Sigmoid colon (tissue), 7 donors: ENCODE measurements at places on chromosomes 1 and 21. TPM values are rescaled to one million over a fixed set of nuclear protein-coding genes. Genes with fewer than 3 reads are reported as not detected.

The KLHDC9 gene
- total RNA-seq, result 11.8 TPM

GRCh38 chr1:241355311-241356010 is 1.5 kb downstream of the RGS7 start:
- H3K27ac ChIP-seq, result no peak overlapping the region
- peaks cover 5% of the 10 kb centered on the region for H3K4me1 ChIP-seq
- no peaks in the 10 kb centered on the region for H3K36me3 ChIP-seq
- H3K27me3 ChIP-seq, result peaks cover 12% of the 10 kb centered on the region

The MRPS21 gene
- total RNA-seq, result 61.9 TPM

The MCOLN2 gene
- 12.5 TPM for total RNA-seq

- no peak overlapping the region for H3K27ac ChIP-seq
- H3K4me3 ChIP-seq, result no peak overlapping the region
- DNase-seq, result no peak
These were observed 9.6 kb downstream of the ACKR1 start for GRCh38 chr1:159214149-159214760.

The PAQR7 gene
- 4.3 TPM for total RNA-seq

- no peak overlapping the region for H3K4me3 ChIP-seq
- DNase-seq, result no peak
- no peak overlapping the region for H3K27ac ChIP-seq
These were observed 243.0 kb downstream of the SLC45A1 start for GRCh38 chr1:8560611-8561544.

GRCh38 chr1:235327559-235328270 is at the start of gene ARID4B:
TSS of gene ARID4B (minus strand) at chr1:235328179. CDS start at chr1:235326919, 1,260 bp downstream.
- peak within 1 kb of the TSS; percentile 98 for H3K27ac ChIP-seq
- peak within 1 kb of the TSS; percentile 86 for H3K4me3 ChIP-seq
- no peaks in the 10 kb centered on the region for H3K27me3 ChIP-seq
- DNase-seq, result no peak
- H3K4me1 ChIP-seq, result peaks cover 6% of the 10 kb centered on the region
- no peaks in the 10 kb centered on the region for H3K36me3 ChIP-seq

DNA sequence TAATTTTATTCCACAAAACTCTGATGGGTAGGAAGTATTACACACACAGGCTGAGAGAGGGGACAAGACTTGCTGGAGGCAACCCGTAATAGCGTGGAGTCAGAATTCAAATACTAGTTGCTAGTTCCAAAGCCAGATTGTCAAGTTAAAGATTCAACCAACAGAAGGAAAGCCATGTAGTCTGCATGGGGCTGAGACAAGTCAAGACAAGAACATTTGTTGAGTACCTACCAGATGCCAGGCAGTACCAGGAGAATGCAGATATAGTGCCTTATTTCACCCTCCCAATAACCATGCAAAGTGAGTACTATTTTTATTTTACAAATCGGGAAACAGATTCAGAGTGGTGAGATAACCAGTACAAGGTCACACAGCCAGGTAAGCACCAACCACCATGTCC is 110.4 kb upstream of the SPATA6 start:
- no peaks in the 10 kb centered on the region for H3K27me3 ChIP-seq
- H3K4me1 ChIP-seq, result peaks cover 10% of the 10 kb centered on the region
- no peak overlapping the region for H3K27ac ChIP-seq
- H3K4me3 ChIP-seq, result no peak overlapping the region
- no peaks in the 10 kb centered on the region for H3K36me3 ChIP-seq

The PCNX2 gene
- total RNA-seq, result 2.7 TPM

- no peak overlapping the region for H3K4me3 ChIP-seq
- H3K27ac ChIP-seq, result no peak overlapping the region
- no peaks in the 10 kb centered on the region for H3K4me1 ChIP-seq
- no peaks in the 10 kb centered on the region for H3K36me3 ChIP-seq
- no peaks in the 10 kb centered on the region for H3K27me3 ChIP-seq
- no peak for DNase-seq
These were observed 52.6 kb downstream of the CD34 start for GRCh38 chr1:207858281-207858680.

DNA sequence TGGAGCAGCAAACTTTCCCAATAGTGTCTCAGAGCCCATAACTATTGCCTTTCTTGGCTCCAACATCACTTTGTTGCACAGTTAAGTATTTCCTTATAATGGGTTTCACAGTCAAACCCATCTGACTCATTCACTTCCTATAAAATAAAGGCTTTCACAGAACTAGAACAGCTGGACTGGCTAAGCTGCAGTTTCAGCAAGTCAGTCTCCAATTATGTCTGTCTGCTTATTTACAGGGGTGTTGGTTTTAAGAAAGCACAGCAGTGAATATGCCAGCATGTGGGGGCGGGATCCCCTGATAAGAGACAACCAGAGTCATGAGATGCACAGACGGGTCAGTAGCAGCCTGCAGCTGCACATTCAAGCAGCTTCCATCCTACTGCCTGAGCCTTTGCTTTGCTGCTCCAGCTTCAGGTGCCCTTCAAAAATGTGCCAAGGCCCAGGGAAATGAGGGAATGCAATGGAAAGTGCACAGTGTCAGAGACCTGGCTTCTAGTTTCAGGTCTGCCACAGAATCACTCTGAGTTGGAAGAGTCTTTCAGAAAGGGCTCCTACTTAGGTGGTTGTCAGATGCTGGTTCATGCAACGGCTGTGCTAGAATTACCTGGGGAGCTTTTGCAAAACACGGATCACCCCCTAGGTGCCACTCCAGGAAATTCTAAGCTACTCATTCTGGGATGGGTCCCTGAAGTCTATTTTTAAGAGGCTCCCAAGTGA is 24.8 kb downstream of the RNF19B start:
- peak overlapping the region; percentile 13 for H3K27ac ChIP-seq
- no peaks in the 10 kb centered on the region for H3K27me3 ChIP-seq
- no peak for DNase-seq
- H3K4me3 ChIP-seq, result no peak overlapping the region

The S100A4 gene
- total RNA-seq, result 230 TPM

DNA sequence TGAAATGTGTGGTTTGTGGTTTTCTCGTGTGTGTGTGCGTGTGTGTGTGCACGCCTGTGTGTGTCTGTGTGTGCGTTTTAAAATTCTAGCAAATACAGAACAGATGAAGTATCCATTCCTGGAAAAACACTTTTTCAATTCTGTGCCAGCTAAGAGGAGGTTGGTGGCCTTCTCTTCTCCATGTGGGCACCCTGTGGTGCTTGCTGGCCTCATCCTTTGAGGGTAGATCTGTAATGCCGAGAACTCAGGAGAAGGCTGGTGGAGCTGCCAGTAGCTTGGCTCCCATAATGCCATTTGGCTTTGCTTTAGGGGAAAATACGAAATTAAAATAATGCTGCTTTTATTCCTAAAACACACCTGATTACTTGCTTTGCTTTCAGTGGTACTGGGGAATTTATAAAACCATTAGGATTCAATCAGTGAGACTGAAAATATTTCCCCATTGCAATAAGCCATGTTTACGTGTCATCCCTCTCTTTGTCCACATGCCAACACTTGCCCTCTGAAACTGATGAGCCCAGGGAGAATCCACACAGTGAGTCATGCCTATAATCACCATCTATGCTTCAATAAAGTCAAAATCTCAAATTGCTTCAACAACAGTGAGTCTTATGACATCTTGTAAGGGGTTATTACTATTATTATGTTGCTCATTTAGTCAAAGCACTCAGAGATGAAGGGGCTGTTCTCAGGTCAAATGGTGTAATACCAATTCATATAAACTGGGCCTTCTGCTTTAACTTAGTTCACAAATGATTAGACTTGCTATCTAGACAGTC is 39.2 kb downstream of the ABCA4 start:
- H3K27ac ChIP-seq, result no peak overlapping the region
- H3K36me3 ChIP-seq, result no peaks in the 10 kb centered on the region

The CAMSAP2 gene
- 31.8 TPM for total RNA-seq

GRCh38 chr1:171062902-171063301 is 27.8 kb upstream of the FMO3 start:
- no peaks in the 10 kb centered on the region for H3K36me3 ChIP-seq
- H3K4me3 ChIP-seq, result no peak overlapping the region
- H3K27me3 ChIP-seq, result no peaks in the 10 kb centered on the region
- no peaks in the 10 kb centered on the region for H3K4me1 ChIP-seq

The NTNG1 gene
- total RNA-seq, result 10.5 TPM

DNA sequence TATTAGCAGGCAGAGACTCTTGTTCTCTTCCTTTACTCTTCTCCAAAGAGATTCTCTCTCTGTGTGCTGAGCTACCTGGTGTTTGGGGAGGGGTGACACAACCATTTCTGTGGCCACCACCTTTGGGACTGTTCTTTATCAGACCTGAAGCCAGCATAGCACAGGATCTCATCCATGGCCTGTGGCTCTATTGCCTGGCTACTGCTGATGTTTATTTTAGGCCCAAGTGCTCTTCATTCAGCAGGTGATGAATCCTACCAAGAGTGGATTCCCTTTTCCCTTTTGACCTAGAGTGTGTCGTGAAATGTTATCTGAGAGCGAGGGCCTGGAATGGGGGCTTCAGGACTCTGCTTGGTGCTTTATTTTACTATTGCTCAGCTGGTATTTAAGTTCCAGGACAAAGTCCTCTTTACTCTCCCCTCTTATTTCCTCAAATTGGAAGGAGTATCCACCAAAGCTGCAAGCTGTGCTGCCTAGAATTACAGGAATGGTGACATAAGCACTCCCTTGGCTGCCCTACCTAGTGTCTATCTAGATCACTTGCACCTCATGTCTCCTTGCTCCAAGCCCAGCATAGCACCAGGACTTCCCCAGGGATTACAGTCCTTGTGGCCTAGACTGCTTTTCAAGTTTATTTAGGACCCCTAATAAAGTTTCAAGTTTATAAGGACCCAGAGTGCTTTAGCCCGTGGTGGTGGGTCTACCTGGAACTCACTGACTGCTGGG is 94.7 kb upstream of the GPR52 start:
- DNase-seq, result no peak
- no peaks in the 10 kb centered on the region for H3K27me3 ChIP-seq
- no peaks in the 10 kb centered on the region for H3K4me1 ChIP-seq

DNA sequence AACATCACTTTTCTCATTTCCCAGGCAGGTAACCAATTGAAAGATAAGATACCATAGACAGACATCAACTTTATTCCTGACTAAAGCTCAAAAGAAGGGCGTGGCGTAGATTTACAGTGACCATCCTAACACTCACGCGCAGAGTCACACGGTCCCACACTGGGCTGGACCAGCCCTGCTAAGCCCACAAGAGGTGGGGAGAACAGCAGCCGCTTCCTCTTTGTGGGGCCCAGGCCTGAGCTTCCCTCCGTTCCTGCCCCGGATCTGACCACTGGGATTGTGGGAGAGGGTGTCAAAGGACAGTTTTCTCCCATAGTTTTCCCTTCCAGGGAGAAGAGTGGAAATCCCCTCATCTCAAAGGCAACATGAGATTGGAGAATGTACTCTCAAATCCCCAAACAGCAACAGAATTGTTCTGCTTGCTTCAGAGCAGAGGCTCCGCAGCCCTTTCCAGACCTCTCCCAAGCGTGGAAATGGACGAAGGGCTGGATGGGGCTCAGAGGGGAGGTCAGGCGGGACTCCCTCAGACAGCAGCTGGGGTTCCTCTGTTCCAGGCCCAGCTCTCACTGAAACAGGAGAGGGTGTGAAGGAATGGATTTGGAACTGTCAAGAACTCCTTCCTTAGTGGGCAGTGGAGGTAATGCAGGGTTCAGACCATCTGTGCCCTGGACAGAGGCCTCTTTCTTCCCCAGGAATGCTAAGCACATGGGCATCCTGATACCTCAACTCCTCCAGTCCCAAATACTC is 33.7 kb downstream of the L1TD1 start:
- DNase-seq, result peak; percentile 35
- H3K4me1 ChIP-seq, result no peaks in the 10 kb centered on the region
- H3K27me3 ChIP-seq, result no peaks in the 10 kb centered on the region

- no peak overlapping the region for H3K4me3 ChIP-seq
- H3K36me3 ChIP-seq, result no peaks in the 10 kb centered on the region
- no peaks in the 10 kb centered on the region for H3K4me1 ChIP-seq
- H3K27me3 ChIP-seq, result no peaks in the 10 kb centered on the region
- no peak for DNase-seq
These were observed 126.4 kb upstream of the C1orf21 start for GRCh38 chr1:184260382-184260781.

DNA sequence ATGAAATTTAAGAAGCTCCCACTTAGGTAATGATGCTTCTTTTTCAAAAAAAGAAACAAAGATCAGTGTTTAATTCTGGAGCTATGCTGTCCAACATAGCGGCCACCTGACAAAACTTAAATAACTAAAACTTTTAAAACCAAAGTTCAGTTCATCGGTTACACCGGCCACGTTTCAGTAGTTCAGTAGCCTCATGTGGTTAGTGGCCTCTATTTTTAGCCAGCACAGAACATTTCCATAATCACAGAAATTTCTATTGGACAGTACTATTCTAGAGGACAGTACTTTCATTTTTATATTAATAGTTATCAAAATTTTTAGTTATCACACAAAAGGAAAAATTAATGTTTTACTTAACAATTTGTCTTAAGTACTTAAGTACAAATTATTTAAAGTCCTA is 141.0 kb downstream of the USP25 start:
- DNase-seq, result no peak
- H3K27ac ChIP-seq, result no peak overlapping the region
- no peaks in the 10 kb centered on the region for H3K36me3 ChIP-seq
- H3K4me1 ChIP-seq, result no peaks in the 10 kb centered on the region
- H3K27me3 ChIP-seq, result no peaks in the 10 kb centered on the region
- H3K4me3 ChIP-seq, result no peak overlapping the region

GRCh38 chr1:234296496-234296895 is 76.8 kb upstream of the COA6 start:
- H3K27ac ChIP-seq, result no peak overlapping the region
- H3K4me3 ChIP-seq, result no peak overlapping the region
- no peaks in the 10 kb centered on the region for H3K4me1 ChIP-seq
- no peaks in the 10 kb centered on the region for H3K27me3 ChIP-seq
- H3K36me3 ChIP-seq, result no peaks in the 10 kb centered on the region

- no peak within 1 kb of the TSS for H3K4me3 ChIP-seq
- H3K27me3 ChIP-seq, result peaks cover 10% of the 10 kb centered on the region
- no peak for DNase-seq
- no peak within 1 kb of the TSS for H3K27ac ChIP-seq
These were observed at the start of gene HAPLN2 for GRCh38 chr1:156618853-156619581. TSS of gene HAPLN2 (plus strand) at chr1:156619415. CDS start at chr1:156623491, 4,076 bp downstream.

- H3K4me3 ChIP-seq, result no peak overlapping the region
- no peaks in the 10 kb centered on the region for H3K4me1 ChIP-seq
- H3K36me3 ChIP-seq, result no peaks in the 10 kb centered on the region
- H3K27ac ChIP-seq, result no peak overlapping the region
These were observed 23.7 kb downstream of the CAMK1G start for GRCh38 chr1:209607102-209607794.

- no peak overlapping the region for H3K27ac ChIP-seq
- no peak overlapping the region for H3K4me3 ChIP-seq
- H3K27me3 ChIP-seq, result peaks cover 58% of the 10 kb centered on the region
- H3K36me3 ChIP-seq, result no peaks in the 10 kb centered on the region
- no peak for DNase-seq
- H3K4me1 ChIP-seq, result peaks cover 10% of the 10 kb centered on the region
These were observed 1.8 kb upstream of the TSPEAR start for GRCh38 chr21:44713130-44713529.

GRCh38 chr1:80731241-80731894 is 1069.4 kb upstream of the ADGRL2 start:
- H3K4me3 ChIP-seq, result no peak overlapping the region
- no peak overlapping the region for H3K27ac ChIP-seq
- H3K4me1 ChIP-seq, result no peaks in the 10 kb centered on the region
- DNase-seq, result no peak

The NMNAT2 gene
- 3.6 TPM for total RNA-seq
